ENCODE measurements at places on chromosomes 11 and 22. TPM values are rescaled to one million over a fixed set of nuclear protein-coding genes. Genes with fewer than 3 reads are reported as not detected.

RHOD gene
- polyA plus RNA-seq, result not detected

APOA5 gene
- polyA plus RNA-seq, result not detected

CASP4 gene
- 107 TPM for polyA plus RNA-seq

SOX6 gene
- not detected for polyA plus RNA-seq

HOATZ gene
- not detected for polyA plus RNA-seq

PGM2L1 gene
- 5.9 TPM for polyA plus RNA-seq

MMP27 gene
- polyA plus RNA-seq, result not detected

CCDC188 gene
- not detected for polyA plus RNA-seq

TNNT3 gene
- polyA plus RNA-seq, result not detected

ZBTB16 gene
- 9.0 TPM for polyA plus RNA-seq

ELF5 gene
- polyA plus RNA-seq, result not detected

AMPD3 gene
- polyA plus RNA-seq, result 18.2 TPM

ACTN3 gene
- polyA plus RNA-seq, result not detected

KCNA4 gene
- not detected for polyA plus RNA-seq

NAALADL1 gene
- polyA plus RNA-seq, result 16.6 TPM

GLYAT gene
- polyA plus RNA-seq, result not detected

C22orf42 gene
- not detected for polyA plus RNA-seq

KRTAP5-10 gene
- not detected for polyA plus RNA-seq

TMEM191B gene
- polyA plus RNA-seq, result 0.48 TPM

GAB4 gene
- polyA plus RNA-seq, result not detected

XNDC1N gene
- 4.3 TPM for polyA plus RNA-seq

KRTAP5-3 gene
- polyA plus RNA-seq, result not detected

CADM1 gene
- polyA plus RNA-seq, result 2.8 TPM

DEUP1 gene
- polyA plus RNA-seq, result not detected

P4HA3 gene
- not detected for polyA plus RNA-seq

MRGPRX3 gene
- polyA plus RNA-seq, result not detected

ACRV1 gene
- not detected for polyA plus RNA-seq

SOX10 gene
- not detected for polyA plus RNA-seq

OR8D1 gene
- not detected for polyA plus RNA-seq

OR4C12 gene
- not detected for polyA plus RNA-seq

ZNF214 gene
- not detected for polyA plus RNA-seq

OR8D4 gene
- polyA plus RNA-seq, result not detected

PGA4 gene
- not detected for polyA plus RNA-seq

OR8G1 gene
- polyA plus RNA-seq, result not detected

OR51I1 gene
- not detected for polyA plus RNA-seq
